ENCODE measurements at places on chromosomes 7 and 10. TPM values are rescaled to one million over a fixed set of nuclear protein-coding genes. Genes with fewer than 3 reads are reported as not detected.

- no peak for DNase-seq
Observed at GRCh38 chr10:2225609-2226008, 488.3 kb upstream of the ADARB2 start.

DNA sequence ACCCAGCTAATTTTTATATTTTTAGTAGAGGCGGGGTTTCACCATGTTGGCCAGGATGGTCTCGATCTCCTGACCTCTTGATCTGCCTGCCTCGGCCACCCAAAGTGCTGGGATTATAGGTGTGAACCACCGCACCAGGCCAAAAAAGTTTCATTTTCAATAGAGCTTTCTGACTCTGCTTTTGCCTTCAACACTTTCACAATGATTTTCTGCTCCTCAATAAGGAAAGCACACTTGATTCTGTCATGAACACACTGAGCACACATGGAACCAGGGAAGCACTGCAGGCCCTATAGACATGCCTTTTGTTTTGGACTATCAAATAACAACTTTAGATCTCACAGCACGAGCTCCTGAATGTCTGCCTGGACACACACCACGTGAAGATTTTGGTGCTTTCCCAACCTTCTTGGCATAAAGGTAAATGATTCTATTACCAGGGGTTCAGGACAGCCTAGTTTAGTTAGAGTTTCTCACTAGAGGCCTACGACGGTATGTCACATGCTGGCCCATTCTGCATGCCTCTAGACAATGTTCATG lies 8.0 kb downstream of the RRP12 start:
- DNase-seq = no peak

DNA sequence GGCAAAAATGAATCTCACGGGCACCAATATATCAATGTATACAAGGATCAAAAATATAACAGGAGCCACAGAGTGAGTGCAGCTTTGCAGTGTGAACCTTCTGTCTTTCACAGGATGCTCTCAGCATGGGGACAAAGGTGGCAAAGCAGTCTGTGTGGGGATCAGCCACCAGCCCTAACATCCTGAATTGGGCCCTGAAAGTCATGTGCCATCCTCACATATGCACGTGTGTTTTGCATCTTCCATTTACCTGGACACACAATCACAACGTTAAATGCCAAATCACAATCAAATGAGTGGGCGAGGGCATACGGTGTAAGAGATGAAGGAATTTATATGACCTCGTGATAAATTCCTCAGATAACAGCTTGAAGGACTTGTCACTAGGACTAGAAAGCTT lies 6.5 kb downstream of the TAS2R16 start:
- no peak for DNase-seq

DNA sequence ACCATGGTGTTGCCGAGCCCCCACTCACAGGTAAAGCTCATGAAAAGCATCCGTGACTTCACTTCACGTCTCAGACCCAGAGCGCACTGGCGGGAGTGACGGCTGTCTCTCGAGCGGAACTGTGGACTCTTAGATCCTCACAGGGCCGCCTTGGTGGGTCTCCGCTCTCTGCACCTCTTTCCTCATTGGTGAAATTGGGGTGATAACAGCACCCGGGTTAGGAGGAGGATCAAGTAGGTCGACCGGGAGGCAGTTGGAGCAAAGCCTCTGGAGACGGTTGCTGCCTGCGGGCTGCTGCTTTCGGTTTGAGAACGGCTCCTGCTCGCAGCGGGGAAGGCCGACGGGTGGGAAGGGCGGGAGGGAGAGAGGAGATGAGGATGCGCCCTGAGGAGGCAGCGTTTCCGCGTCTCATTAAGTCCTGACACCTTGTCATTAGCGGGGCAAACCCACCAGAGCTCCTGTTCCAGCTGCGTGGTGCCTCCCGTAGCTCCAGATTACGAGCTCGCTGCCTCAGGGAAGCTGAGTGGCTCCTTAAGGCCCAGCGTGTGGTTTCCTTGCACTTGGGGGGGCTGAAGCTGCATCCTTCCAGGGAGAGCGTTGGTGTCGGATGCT lies 51.9 kb upstream of the CFAP46 start:
- no peak for DNase-seq

- no peak for DNase-seq
Observed at GRCh38 chr7:24337180-24337579, 53.2 kb downstream of the NPY start.

The MYOF gene
- 2.9 TPM for total RNA-seq

The BMPER gene
- 2.9 TPM for total RNA-seq

All from frontal cortex (tissue), 4 donors.